Upper lobe of left lung (tissue), 6 donors: ENCODE measurements at places on chromosomes 1 and 21. TPM values are rescaled to one million over a fixed set of nuclear protein-coding genes. Genes with fewer than 3 reads are reported as not detected.

FMO4 gene
- 3.3 TPM for total RNA-seq

SPRR1B gene
- total RNA-seq, result not detected

FLG2 gene
- not detected for total RNA-seq

NTMT2 gene
- total RNA-seq, result not detected

CNR2 gene
- not detected for total RNA-seq

DYNLT5 gene
- 33.9 TPM for total RNA-seq

CNKSR1 gene
- total RNA-seq, result 61.5 TPM

S100A3 gene
- 4.4 TPM for total RNA-seq

SPRR5 gene
- not detected for total RNA-seq

POU3F1 gene
- 0.40 TPM for total RNA-seq

IFNLR1 gene
- total RNA-seq, result 5.2 TPM

ABCA4 gene
- total RNA-seq, result under 0.01 TPM

PTPRU gene
- 85.9 TPM for total RNA-seq

NR0B2 gene
- total RNA-seq, result 0.89 TPM

NVL gene
- 55.5 TPM for total RNA-seq

KRTAP10-2 gene
- total RNA-seq, result not detected

S100B gene
- total RNA-seq, result 1.8 TPM

HES3 gene
- not detected for total RNA-seq

F5 gene
- total RNA-seq, result 2.5 TPM

DUSP12 gene
- 14.4 TPM for total RNA-seq

BOLA1 gene
- 23.0 TPM for total RNA-seq

PLCH2 gene
- total RNA-seq, result 1.5 TPM

LYPD8 gene
- not detected for total RNA-seq

TRIM46 gene
- not detected for total RNA-seq

BEND5 gene
- total RNA-seq, result not detected

DISP1 gene
- 14.9 TPM for total RNA-seq

ASCL5 gene
- total RNA-seq, result not detected

C1orf87 gene
- total RNA-seq, result 26.1 TPM

GREM2 gene
- total RNA-seq, result 0.88 TPM

RGSL1 gene
- total RNA-seq, result not detected

LELP1 gene
- not detected for total RNA-seq

LCE2C gene
- not detected for total RNA-seq

FAM229A gene
- total RNA-seq, result 13.3 TPM

C1QTNF12 gene
- total RNA-seq, result not detected

C1orf115 gene
- total RNA-seq, result 12.6 TPM

PYHIN1 gene
- 3.8 TPM for total RNA-seq

S100A12 gene
- total RNA-seq, result 23.1 TPM

CYP4Z1 gene
- 10.0 TPM for total RNA-seq

SV2A gene
- 0.72 TPM for total RNA-seq

PGLYRP3 gene
- not detected for total RNA-seq

SPRR3 gene
- total RNA-seq, result not detected

PRRX1 gene
- total RNA-seq, result 21.6 TPM

FCRL1 gene
- total RNA-seq, result 3.2 TPM

IFI6 gene
- total RNA-seq, result 43.0 TPM

COL9A2 gene
- total RNA-seq, result 30.4 TPM

LRRC8D gene
- 21.0 TPM for total RNA-seq

TRIM67 gene
- total RNA-seq, result not detected

S100A7A gene
- not detected for total RNA-seq

S1PR1 gene
- 62.5 TPM for total RNA-seq

LDLRAD2 gene
- total RNA-seq, result not detected

PODN gene
- total RNA-seq, result 50.9 TPM

SSU72 gene
- 122 TPM for total RNA-seq

KLF17 gene
- total RNA-seq, result 0.30 TPM

LAPTM5 gene
- 173 TPM for total RNA-seq

ZSWIM5 gene
- total RNA-seq, result 5.2 TPM

CHRM3 gene
- 6.3 TPM for total RNA-seq

SLC19A2 gene
- 12.0 TPM for total RNA-seq

HES5 gene
- not detected for total RNA-seq

PRAMEF27 gene
- not detected for total RNA-seq
